ENCODE measurements at places on chromosomes 5 and 9.

GRCh38 chr9:120878188-120879130, 1.5 kb upstream of the PHF19 start:
- ATAC-seq: no peak

DNA sequence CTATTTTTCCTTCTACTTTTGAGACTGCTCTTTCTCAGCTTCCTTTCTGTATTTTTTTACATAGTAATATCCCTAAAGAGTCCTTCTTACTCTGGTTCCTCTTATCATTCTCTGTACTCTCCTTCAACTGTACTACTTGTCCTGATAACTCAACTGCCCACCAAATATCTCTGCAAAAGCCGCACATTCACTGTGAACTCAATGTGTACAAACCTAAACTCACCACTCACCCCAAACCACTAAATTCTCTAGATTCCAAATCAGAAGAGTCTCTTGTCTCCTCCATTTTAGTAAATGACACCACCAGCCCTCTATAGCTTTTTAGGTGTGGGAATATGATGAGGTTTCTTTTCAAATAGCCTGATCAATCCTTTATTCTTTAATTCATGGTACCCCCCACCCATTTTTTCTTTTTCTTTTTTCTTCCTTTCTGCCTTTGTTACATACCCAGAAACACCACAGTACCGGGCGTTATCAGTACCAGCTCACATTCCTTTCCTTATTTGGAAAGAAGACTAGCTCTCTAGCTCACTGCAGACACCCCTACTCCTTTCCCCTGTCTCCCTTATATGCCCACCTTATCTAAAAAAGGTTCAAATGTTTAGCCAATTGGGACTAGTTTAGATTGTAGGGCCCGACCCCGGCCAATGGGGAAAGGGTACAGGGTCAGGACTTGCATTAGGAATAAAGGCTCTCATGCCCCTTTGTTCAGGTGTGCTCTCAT, 63.1 kb upstream of the RANBP6 start:
- ATAC-seq: no peak

- no peak for ATAC-seq
These were observed 141.9 kb upstream of the EFNA5 start for GRCh38 chr5:107812570-107813141.

GRCh38 chr5:102682101-102682647, 72.9 kb upstream of the PAM start:
- ATAC-seq: no peak

GRCh38 chr5:27381686-27382085, 343.3 kb upstream of the CDH9 start:
- no peak for ATAC-seq

Data from activated CD4-positive, CD25-positive, alpha-beta regulatory T cell treated with anti-CD3 and anti-CD28 coated beads, Interleukin-2, amount 50 U/mL, for 24 hours (primary cell).